ENCODE measurements at places on chromosomes 1 and 21.

DNA sequence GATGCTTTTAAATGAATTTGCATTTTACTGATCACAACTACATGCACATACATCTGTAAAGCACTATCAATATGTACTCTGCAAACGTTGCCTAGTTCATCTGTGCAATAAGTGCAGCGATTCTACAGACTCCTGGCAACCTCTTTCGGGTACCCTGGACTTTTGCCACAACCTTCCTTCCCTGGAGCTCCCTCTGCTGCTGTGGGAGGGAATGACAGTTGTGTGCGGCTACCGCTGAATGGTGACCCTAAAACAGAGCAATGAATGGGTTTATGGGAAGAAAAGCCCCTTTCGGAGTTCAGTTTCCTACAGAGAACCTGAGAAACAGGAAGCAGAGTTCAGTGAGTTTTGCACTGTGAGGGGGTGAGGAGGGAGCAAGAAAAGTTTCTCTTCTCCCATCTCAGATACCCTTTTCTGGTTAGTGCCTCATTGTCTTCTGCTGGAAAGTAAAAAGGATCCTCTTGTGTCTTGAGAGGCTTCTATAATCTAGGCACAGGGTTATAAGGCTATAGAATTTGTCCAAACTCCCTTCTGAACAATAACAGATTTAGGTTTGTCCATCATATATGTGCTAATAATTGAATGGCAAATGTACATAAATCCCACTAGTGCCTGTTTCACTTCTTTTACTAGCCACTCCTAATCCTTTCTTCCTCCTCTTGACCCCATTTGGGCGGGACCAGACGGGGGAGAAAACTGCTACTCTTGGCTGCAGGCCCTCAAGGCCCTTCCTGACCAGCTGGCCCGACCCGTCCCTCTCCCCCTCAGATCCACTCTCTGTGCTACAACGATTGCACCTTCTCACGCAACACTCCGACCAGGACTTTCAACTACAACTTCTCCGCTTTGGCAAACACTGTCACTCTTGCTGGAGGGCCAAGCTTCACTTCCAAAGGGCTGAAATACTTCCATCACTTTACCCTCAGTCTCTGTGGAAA, 19.8 kb upstream of the SARS1 start:
- no peak for DNase-seq

DNA sequence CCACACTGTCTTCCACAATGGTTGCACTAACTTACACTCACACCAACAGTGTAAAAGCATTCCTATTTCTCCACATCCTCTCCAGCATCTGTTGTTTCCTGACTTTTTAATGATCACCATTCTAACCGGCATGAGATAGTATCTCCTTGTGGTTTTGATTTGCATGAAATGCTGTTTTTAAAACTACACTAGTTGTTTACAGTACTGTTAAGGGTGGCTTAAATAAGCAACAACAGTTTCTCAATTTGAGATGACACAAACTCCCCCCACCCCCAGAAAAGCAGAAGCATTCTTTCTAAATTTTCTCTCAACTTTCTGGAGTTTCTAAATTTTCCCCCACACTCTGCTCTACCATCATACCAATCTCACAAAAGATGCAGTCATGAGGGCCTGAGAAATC, 7.1 kb upstream of the SLAMF7 start:
- no peak for DNase-seq

DNA sequence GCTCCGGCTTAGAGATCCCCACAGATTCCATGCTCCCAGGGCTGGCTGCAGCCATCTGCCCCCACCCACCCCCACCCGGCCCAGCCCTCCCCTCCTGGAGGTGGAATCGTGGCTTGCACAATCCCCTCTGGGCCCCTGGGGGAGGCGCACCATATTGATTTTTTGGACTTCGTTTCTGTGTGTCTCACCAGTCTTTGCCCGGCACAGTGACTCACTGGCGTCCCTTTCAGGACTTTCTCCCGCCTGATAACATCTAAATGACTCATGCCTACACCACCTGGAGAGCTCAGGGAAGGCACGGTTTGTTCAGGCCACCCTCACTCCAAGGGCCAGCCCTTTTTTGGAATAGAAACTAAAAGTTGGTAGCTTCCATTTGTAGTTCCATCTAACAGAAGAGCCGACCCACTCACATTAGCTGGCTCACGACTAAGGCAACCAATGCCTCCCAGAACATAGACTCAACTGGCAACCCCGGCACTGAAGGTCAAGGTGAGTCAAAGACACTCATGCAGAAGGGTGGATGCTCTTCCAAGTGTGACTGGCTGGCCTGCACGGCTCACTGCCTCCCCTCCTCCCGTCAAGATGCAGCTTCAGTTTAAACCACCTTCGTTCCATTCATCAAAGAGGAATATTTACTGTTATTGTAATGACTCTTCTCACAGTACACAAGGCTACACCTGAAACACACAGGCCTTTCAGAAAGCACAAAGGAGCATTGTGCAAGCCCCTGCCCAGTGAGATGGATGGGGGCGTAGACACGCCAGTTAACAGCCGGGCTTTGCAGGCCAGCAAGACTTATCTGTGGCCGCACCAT, 18.1 kb upstream of the ETS2 start:
- DNase-seq: no peak

GRCh38 chr1:25804244-25804963, 4.4 kb downstream of the SELENON start:
- no peak for DNase-seq

DNA sequence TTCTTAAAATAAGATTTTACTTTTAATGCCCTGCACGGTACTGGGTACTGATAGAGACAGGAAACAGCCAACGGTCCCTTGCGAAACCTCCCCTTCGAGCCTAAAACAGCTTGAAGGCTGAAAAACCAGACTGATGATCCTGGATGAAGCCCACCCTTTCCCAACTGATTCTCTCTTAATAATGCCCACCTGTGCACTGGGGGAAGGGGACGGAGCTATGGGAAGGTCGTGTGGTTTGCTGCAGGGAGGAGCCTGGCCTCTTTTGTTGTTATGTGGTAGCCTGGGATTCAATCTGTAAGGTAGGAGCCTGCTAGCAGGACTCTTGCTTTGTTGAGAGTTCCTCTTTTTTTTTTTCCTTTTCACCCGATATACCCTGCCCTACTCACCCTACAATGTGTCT, 25.6 kb downstream of the SAMSN1 start:
- no peak for DNase-seq

GRCh38 chr1:111275079-111275478, 15.6 kb upstream of the CHIA start:
- DNase-seq: peak; percentile 72

- no peak for DNase-seq
Measured at GRCh38 chr1:60936163-60936562, 146.2 kb upstream of the NFIA start.

DNA sequence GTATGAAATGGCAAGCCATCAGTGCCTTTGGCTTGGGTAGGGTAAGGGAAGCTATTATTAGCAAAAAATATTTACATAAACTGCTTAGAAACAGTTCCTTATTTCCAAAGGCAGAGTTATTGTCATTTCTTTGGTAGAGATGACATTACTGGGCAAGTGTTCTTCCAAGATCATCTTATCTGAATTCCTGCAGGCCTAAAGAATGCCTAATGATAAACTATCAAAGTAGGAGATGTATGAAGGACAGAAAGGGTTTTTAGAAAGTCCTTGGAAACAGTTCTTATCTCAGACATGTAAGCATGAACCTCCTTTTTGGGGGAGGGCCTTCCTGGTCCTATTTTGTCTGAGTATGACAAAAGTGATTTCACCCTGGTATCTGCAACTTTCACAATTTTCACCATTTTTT, 5.1 kb upstream of the FRRS1 start:
- no peak for DNase-seq

DNA sequence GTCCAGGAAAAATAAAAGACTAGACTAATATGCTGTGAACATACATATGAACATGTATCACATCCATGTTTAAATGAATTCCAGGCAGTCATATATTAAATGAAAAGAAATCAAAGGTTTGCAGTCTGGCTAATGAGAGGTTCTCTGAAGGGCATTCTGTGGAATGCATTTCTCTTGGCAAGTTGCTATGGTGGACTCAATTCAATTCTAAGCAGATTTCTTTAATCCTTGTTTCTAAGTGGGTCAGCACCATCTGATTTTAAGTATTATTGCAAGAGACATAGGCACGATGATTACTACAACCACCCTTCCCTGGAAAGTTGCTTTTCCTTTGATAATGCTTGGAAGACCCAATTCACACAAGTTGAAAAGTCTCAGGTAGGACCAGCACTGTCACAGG, 23.9 kb upstream of the ABCA4 start:
- DNase-seq: no peak

DNA sequence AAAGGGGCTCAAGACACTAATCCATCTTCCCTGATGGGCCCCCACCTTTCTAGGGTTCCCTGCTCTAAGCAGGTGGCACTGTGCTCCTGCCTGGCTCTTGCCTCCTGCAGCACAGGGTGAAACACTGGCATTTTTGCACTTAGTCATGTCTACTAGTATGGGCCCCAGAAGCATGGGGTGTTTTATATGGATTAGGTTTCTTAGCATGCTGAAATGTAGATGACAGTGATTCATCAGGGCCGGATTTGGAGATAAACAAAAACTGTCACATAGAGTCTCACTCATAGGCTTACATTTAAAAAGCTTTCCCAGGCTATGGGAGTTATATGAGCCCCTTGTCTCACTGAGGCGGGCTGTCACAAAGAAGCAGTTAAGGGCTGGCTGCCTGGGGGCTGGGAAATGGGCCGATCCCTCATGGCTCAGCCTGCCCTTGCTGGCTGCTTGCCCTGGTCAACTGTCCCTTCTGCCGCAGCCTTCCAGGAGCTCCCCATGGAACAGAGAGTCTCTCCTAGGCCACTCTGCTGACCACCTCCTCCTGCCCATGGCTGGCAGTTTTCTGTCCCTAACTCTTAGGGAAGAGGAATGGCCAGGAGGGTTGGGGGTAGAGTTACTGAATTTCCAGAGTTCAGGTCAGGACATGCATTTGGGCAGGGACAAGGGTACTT, 6.5 kb downstream of the GALNT2 start:
- DNase-seq: no peak

GRCh38 chr1:154328318-154329151, 3.2 kb downstream of the ATP8B2 start:
- DNase-seq: peak; percentile 90

- no peak for DNase-seq
Measured at GRCh38 chr1:107535091-107535490, 394.3 kb downstream of the NTNG1 start.

GRCh38 chr1:151132335-151133017, 14.0 kb downstream of the SEMA6C start:
- DNase-seq: no peak

DNA sequence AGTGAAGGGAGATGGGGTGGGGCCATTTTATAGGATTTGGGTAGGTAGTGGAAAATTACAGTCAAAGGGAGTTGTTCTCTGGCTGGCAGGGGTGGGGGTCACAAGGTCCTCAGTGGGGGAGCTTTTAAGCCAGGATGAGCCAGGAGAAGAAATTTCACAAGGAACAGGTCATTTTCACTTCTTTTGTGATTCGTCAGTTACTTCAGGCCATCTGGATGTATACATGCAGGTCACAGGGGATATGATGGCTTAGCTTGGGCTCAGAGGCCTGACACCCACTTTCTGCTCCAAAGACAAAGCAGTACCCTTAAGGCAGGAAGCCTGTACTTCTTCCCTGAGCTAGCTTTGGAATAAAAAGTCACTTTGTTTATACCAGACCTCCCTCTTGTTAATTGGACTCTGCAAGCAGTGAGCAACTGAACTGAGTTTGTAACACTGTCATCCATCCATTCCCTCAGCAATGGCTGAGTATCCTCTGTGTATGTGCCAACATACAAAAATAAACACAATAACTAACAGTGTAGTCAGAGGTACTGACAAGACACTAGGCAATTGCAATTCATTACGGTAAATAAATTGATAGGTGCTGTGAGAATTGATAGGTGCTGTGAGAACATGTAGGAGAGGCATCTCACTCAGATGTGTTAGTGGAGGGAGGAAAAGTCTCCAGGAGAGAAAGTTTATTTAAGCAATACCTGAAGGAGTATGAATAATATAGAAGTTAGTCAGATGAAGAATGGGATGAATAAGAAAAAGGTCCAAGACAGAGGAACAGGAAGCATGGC, 14.7 kb upstream of the RGS2 start:
- DNase-seq: no peak

GRCh38 chr21:45074818-45075595, 627 bp downstream of the ADARB1 start:
- DNase-seq: no peak

DNA sequence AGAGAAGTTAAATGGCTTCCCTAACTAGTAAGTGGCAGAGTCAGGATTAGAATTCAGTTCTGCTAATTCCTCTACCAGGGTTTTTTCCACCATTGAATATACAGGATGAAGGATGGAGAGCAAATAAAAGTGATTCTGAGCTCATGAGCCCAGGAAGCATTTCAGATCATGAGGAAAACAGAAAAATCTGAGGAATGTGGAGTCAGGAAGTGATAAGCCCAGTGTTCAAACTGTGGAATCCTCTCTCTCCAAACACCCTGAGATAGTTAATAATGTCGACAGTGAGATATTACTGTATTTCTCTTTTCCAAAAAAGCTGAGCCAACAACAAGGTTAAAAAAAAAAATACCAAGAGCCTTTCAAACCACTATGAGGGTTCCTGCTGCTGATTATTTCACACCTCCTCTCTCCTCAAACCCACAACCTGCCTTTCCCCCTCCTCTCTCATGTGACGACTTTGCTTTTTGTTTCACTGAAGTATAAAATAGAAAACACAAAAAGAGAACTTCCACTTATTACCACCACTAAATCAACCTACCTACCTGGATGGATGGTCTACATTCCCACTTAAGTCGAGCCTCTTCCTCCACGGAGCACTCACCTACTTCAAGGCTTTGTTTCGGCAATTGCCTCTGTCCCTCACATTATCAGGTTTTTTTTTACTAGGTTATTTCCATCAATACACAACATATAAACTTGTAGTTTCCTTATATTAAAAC, 8.9 kb downstream of the SLAMF1 start:
- no peak for DNase-seq

- no peak for DNase-seq
Measured at GRCh38 chr21:42575111-42575510, 61.5 kb downstream of the SLC37A1 start.

GRCh38 chr1:36253161-36253862, 29.1 kb downstream of the THRAP3 start:
- DNase-seq: no peak

GRCh38 chr21:32246571-32247140, 32.2 kb downstream of the MIS18A start:
- no peak for DNase-seq

DNA sequence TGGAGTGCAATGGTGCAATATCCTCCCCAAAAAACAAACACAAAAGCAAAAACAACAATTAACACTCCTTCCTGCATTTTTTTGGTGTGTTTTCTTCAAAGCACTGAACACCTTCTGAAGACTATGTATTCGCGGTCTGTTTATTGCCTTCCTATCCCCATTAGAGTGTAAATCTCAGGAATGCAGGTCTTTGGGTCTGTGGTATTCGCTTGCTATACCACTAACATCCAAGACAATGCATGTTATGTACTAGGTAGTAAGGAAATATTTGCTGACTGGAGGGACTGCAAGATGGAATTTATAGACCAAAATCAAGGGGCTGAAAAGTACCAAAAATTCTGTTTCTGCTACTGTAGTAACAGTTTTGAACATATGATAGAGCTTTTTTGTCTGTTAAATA, 299.4 kb downstream of the RYR2 start:
- DNase-seq: no peak

- DNase-seq: no peak
Measured at GRCh38 chr1:247357781-247358211, 26.1 kb upstream of the ZNF496 start.

GRCh38 chr1:215970406-215970805, 403.3 kb downstream of the KCTD3 start:
- no peak for DNase-seq

Data from sciatic nerve (tissue), 2 donors.